RKO (cell line): ENCODE measurements at places on chromosomes 12 and 14.

- DNase-seq: no peak
Measured at GRCh38 chr14:100824091-100824551, 1.8 kb upstream of the MEG3 start.

DNA sequence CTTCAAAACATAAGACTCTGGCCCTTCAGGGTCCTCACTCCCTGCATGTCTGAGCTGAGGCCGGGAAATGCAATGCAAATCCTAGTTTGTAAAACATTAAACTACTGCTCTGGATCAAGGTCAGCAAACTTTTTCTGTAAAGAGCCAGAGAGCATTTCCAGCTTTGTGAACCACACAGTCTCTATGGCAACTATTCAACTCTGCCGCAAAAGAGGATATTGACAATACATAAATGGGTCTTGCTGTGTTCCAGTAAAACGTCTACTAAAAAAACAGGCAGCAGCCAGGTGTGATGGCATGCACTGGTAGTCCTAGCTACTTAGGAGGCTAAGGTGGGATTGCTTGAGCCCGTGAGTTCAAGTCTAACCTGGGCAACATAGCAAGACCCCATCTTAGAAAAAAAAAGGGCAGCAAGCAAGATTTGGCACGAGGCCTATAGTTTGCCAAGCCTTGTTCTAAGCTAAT, 22.3 kb downstream of the DDX24 start:
- no peak for DNase-seq

DNA sequence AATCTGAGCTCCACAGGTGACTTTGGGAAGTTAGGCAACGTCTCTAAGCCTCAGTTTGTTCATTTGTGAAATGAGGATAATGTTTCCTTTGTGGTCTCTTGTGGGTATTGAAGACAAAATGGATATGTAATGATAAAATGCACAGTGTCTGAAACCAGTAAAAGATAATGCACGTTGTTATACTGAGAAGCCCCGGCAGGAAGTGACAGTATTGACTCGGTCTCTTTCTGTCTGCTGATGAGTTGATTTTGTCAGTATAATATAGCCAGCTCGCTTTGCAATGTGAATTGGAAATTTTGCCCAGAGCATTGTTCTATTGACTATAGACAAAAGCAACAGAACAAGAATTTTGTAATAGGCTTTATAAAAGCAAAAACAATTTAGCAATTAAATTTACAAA, 49.2 kb upstream of the SLC38A1 start:
- DNase-seq: no peak

DNA sequence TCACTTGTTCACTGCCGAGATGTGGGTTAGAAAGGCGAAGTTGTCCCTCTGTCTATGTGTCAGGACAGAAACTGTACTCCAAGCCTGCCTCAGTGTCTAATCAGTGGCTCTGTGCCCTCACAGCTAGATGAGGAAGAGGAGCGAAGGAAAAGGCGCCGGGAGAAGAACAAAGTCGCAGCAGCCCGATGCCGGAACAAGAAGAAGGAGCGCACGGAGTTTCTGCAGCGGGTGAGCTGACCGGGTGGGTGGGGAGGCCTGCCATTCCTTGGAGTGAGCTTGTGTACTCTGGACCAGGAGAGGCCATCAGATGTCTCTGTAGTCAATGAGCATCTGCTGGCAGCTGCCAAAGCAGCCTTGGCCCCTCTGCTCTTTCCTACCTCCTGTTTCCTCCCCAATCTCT, 33.5 kb downstream of the JDP2 start:
- no peak for DNase-seq

DNA sequence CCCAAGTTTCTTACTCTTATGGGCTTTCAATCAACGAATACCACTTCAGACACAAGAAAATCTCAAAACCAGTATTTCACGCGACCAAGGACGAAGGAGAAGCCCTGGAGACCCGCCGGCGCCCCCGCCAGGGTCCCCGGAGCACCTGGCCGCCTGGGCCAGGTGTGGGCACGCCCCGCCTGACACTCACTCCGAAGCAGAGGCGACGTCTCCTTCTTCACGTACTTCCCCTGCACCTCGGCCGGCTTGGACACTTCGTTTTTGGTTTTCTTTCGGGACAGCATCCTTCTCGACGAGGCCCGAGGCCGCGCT, 466 bp downstream of the SAV1 start:
- DNase-seq: no peak

- DNase-seq: no peak
Measured at GRCh38 chr12:79426121-79426520, 264.6 kb downstream of the PAWR start.

- no peak for DNase-seq
Measured at GRCh38 chr12:93847517-93848474, 170.6 kb downstream of the CRADD start.

- peak; percentile 93 for DNase-seq
Measured at GRCh38 chr14:20986811-20987210, 3.0 kb upstream of the METTL17 start.

- DNase-seq: no peak
Measured at GRCh38 chr14:50310445-50310844, 1.6 kb downstream of the L2HGDH start.

- DNase-seq: no peak
Measured at GRCh38 chr12:42706321-42706720, 116.8 kb upstream of the PRICKLE1 start.

- no peak for DNase-seq
Measured at GRCh38 chr14:100018482-100018881, 46.7 kb upstream of the EVL start.

- DNase-seq: peak; percentile 48
Measured at GRCh38 chr14:59020382-59020781, 168.1 kb upstream of the DAAM1 start.

DNA sequence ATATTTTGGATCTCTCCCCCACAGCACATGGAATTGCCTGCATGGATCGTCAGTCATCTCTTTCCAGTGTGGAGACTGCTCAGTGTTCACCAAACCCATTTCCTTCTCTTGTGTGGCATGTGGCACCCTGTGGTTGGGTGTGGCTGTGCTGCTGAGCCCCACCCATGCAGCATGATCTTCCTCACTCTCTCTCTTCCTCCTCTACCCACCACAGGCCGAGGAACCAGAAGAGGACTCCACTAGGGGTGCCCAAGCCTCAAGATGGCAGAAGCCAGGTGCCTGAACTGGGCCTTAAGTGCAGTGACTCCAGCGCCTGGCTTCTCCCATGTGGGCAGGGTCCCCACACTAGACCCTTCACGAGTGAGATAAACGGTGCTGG, 66.8 kb upstream of the GPR68 start:
- no peak for DNase-seq

DNA sequence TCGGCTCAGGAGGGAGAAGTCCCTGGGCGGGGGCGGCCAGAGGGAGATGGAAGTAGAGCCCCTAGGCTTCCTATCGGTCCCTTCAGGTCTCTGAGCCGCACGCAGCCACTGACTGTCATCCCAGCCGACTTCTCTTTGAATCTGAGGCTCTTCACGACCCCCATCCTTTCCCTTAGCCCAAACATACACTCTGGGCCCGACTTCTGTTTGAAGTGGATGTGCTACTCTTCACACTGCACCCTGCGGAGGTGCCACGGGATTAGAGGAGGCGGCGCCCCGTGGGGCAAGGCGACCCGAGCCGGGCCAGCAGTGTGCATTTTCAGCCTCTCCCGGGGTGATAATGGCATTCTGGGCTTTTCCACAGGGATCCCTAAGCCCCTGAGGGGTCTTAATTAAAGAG, 6.0 kb upstream of the DACT1 start:
- no peak for DNase-seq

- DNase-seq: no peak
Measured at GRCh38 chr12:47120736-47121135, 41.0 kb upstream of the AMIGO2 start.
